Lung microvascular endothelial cell (primary cell): ENCODE measurements at places on chromosomes 4 and X. TPM values are rescaled to one million over a fixed set of nuclear protein-coding genes. Genes with fewer than 3 reads are reported as not detected.

Gene UGT2A1
- not detected in 2 replicates for total RNA-seq

Gene ACOX3
- total RNA-seq = 22.6 and 24.0 TPM in 2 replicates

Gene GPR34
- not detected in 2 replicates for total RNA-seq

Gene SEL1L3
- total RNA-seq = 34.9 and 61.5 TPM in 2 replicates

Gene NUDT6
- 3.6 and 4.1 TPM in 2 replicates for total RNA-seq

Gene TIGD4
- not detected in 2 replicates for total RNA-seq
